Mesenteric fat pad (tissue), 1 donor: ENCODE measurements at places on chromosomes 13 and 19.

DNA sequence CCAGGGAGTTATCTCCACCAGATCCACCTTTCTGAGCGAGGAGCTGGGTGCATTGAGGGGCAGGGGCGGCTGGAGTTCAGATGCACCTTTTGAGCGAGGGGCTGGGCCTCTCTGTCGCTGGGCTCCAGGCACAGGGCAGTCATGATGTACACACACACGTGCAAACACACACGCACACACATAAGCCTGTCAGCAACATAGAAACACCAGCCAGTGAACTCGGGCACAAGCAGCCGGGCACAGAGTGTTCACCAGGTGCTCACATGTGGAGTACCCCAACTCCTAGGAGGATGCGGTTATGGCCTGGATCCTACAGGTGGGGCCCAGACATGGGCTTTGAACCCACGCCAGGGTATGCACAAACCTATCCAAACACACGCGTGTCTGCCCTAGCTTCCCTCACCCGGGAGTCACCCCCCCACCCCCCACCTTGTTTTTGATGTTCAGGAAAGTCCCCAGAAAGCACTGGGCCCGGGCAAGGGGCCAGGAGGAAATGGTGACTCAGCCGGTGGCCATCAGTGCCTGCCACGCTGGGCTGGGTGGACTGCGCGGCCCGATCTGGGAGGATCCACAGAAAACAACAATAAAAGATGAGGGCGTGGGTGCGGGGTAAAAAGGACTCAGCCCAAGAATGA lies 13.3 kb downstream of the ARRDC2 start:
- DNase-seq: no peak

GRCh38 chr13:90896002-90896401 lies 451.5 kb upstream of the MIR17HG start:
- DNase-seq: no peak

- no peak for DNase-seq
Measured at GRCh38 chr13:34862311-34862710, 79.8 kb upstream of the NBEA start.

- DNase-seq: no peak
Measured at GRCh38 chr13:75008926-75009325, 473.0 kb downstream of the TBC1D4 start.

DNA sequence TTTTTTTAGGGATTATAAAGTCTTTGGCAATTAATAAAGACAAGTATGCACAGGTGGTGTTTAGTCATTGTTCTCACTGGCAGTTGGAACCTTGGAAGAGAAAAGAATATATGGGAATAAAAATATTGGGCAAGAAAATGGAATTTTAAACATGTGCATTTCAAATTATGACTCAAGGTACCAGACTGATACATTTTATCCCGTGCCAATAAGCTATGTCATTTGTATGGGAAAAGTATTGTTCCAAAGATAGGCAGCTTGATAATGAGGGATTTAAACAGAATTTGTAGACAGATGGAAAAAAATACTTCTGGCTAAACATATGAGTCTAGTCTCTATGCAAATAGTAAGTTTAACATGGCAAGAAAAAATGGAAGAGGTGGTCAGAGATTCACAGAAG lies 169.5 kb upstream of the UFM1 start:
- DNase-seq: no peak

- DNase-seq: no peak
Measured at GRCh38 chr19:55157064-55157908, at the start of gene TNNI3. Gene TNNI3 (minus strand): TSS chr19:55157732. CDS start chr19:55157589, 143 bp downstream.
